Epithelial cell of umbilical artery (primary cell): ENCODE measurements at places on chromosomes 5 and 9. TPM values are rescaled to one million over a fixed set of nuclear protein-coding genes. Genes with fewer than 3 reads are reported as not detected.

Gene TPPP
- total RNA-seq, result under 0.01 and 0.15 TPM in 2 replicates

Gene RNF44
- 1.2 and 4.2 TPM in 2 replicates for total RNA-seq

Gene PIP5KL1
- total RNA-seq, result 0.65 and 0.91 TPM in 2 replicates

Gene PCDHGA10
- 2.3 TPM in 2 replicates for total RNA-seq

Gene SPINK13
- not detected in 2 replicates for total RNA-seq

Gene JAK2
- 6.2 and 8.5 TPM in 2 replicates for total RNA-seq

Gene SYK
- not detected in 2 replicates for total RNA-seq

Gene SHISAL2B
- not detected in 2 replicates for total RNA-seq

Gene SHROOM1
- 5.2 and 7.3 TPM in 2 replicates for total RNA-seq

Gene INSL4
- total RNA-seq, result not detected in 2 replicates

Gene SPATA31E1
- not detected in 2 replicates for total RNA-seq

Gene F2RL2
- 0.65 and 2.3 TPM in 2 replicates for total RNA-seq

Gene GDA
- total RNA-seq, result not detected in 2 replicates

Gene FOXD4L5
- total RNA-seq, result not detected in 2 replicates

Gene SLC6A7
- total RNA-seq, result not detected in 2 replicates

Gene EIF4EBP3
- 0.32 TPM in 1 of 2 replicates, not detected in the other for total RNA-seq

Gene TMEM38B
- 6.5 and 19.3 TPM in 2 replicates for total RNA-seq

Gene CMYA5
- under 0.01 TPM in 1 of 2 replicates, not detected in the other for total RNA-seq
